ENCODE measurements at places on chromosomes 3 and 15. TPM values are rescaled to one million over a fixed set of nuclear protein-coding genes. Genes with fewer than 3 reads are reported as not detected.

The SAMD7 gene
- not detected for total RNA-seq

The FBXO40 gene
- not detected for total RNA-seq

The CILP gene
- 0.07 TPM for total RNA-seq

The SEC11A gene
- 364 TPM for total RNA-seq

The CTDSPL gene
- 10.2 TPM for total RNA-seq

The CHRNA7 gene
- 3.1 TPM for total RNA-seq

The CHRNA3 gene
- total RNA-seq, result 0.20 TPM

The GOLGA8R gene
- 0.34 TPM for total RNA-seq

The PRSS50 gene
- total RNA-seq, result not detected

The ZPLD1 gene
- 0.05 TPM for total RNA-seq

The TMEM115 gene
- 52.4 TPM for total RNA-seq

The CTXND1 gene
- not detected for total RNA-seq

The SPINT1 gene
- total RNA-seq, result 1.2 TPM

All from A549 treated with ZK216348 at 1 μM for 4 hours (cell line).